CD14-positive monocyte (primary cell): ENCODE measurements at places on chromosomes 1 and 21. TPM values are rescaled to one million over a fixed set of nuclear protein-coding genes. Genes with fewer than 3 reads are reported as not detected.
A peak's percentile ranks its signal among the peaks of the same experiment; 100 is the strongest.

- H3K27ac ChIP-seq: peak overlapping the region; percentile 89
- peak; percentile 38 for DNase-seq
- H3K27me3 ChIP-seq: no peaks in the 10 kb centered on the region
These were observed 2.2 kb downstream of the JUN start for GRCh38 chr1:58781541-58782177.

The DIRAS3 gene
- not detected for polyA plus RNA-seq

GRCh38 chr1:67208217-67208616, 42.0 kb downstream of the IL23R start:
- no peak overlapping the region for H3K27ac ChIP-seq
- no peaks in the 10 kb centered on the region for H3K36me3 ChIP-seq
- H3K4me3 ChIP-seq: no peak overlapping the region
- H3K4me1 ChIP-seq: no peaks in the 10 kb centered on the region
- DNase-seq: no peak

The BRDT gene
- polyA plus RNA-seq: not detected in 2 replicates
